D721Med (cell line): ENCODE measurements at places on chromosomes 2 and 18.

- peak; percentile 34 for DNase-seq
Measured at GRCh38 chr18:57803103-57803969, at the start of gene ATP8B1. Gene ATP8B1 (minus strand): TSS chr18:57803315. CDS start chr18:57731807, 71,508 bp downstream.

DNA sequence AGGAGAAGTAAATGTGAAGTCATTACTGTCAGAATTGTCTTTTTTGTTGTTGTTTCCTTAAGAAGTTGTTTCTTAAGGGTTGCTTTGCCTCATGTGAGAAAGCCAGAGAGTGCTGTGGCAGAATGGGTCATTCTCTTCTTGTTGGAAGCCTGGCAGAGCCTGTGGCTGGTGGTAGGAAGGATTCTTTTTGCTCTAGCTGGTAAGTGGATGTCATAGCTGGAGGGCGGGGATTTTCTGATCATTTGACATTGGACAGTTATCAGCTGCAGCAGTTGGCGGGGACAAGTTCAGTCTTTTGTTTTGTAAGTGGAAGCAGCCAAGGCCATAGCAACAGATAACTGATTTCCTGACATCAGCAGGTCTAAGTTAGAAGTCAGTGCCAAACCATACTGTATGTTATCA, 5.5 kb upstream of the RMDN2 start:
- no peak for DNase-seq

DNA sequence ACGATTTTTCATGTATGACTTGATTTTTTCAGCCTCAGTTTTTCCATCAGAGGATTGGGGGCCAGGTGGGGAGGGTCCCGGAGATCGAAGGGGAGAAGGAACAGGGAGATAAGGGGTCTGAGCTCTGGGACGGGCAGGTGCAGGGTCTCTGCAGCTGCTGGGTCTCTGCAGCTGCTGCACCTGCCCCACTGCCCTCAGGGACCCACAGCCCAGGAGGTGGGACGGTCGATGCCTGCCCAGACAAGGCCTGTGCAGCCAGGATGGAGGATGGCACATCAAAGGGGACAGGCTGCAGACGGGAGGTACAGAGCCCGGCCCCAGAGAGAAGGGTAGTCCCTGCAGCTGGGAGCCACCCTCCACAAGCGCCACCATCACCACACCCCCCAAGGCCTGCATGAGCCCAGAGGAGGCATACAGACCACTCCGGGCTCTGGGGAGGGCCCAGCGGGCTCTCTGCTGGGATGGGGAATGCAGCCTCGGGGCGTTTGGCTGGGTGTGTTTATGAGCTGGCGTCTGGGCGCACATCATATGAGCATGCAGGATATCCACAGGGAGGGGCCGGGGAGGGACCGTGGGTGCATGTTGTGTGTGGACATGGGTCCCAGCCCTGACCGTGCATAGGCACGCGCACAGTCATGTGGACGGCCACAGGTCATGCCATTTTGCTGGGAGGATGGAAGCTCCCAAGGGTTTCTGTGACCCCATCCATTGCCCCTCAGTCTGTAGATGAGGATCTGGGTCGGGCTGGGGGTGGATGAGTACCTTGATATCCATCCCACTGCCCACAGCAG, 34.9 kb upstream of the GPC1 start:
- DNase-seq: no peak

- no peak for DNase-seq
Measured at GRCh38 chr18:7950380-7951136, 383.4 kb downstream of the PTPRM start.

DNA sequence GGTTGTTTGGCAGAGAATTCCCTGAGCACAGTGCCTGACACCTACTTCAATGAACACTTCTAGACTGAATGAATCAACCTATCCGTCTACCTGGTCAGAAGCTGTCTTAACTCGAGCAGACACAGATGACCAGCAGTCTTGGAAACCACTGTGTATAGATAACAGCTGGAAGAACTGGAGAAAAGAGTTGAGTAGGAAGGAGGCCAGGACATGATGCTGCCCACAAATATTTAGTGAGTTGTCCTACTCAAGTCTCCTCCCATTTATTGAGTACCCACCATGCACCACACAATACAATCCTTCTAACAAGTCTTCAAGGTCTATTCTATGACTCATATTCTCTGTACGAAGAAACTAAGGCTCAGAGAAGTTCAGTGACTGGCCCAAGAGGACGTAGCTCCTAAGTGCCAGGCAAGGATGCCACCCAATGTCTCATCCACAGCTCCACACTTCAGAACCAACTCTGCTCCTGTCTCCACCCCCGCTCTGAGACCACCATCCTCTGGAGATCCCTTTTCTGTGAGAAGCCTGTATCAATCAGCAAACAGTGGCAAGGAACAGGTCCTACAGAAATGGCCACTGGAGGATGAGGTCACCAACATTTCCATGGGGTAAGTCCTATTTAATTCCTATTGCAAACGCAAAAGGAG, 62.2 kb downstream of the GALNT14 start:
- no peak for DNase-seq

DNA sequence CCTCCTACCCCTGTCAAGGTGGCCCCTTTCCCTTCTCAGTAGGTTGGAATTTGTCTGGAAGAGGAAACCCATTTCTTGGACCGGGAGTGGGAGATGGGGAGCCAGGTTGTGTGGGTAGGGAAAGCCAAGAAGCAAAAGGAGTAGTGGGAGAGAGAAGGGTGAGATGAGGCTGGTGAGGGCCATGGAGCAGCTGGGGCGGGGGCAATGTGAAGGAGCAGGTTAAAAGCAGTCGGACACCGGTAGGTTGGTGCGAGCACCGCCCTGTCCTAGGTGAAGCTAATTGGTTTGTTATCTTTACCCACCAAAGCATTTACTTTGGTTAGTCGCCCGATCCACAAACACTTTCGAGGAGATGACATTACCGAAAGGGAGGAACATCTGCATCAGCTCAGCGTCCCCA, 306.8 kb downstream of the CELF4 start:
- no peak for DNase-seq

DNA sequence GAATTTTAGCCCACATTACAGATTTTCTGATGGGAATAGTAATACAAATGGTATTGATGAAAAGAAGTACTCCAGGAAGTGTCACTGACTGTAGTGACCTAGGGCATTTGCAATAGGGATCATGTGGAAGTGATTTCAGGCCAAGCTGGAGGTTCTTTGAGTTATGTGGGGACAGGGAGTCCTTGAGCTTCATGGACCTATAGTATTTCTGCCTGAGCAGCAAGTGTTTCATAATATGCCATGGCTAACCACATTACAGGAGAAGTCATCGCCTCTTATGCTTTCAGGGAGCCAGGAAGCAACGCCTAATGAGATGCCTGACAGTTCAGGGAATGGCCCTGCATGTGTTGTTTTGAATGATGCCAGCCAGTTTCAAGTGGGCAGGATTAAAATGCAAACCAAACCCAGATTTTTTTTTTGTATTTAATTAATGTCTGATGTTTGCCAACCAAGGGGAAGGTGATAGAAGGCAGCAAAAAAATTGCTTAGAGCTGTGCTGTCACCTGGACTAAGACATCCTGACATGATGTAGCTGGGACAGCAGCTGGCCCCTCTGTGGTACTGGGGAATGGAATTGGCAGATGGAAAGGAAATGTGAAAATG, 109.5 kb downstream of the RAPGEF4 start:
- DNase-seq: no peak

DNA sequence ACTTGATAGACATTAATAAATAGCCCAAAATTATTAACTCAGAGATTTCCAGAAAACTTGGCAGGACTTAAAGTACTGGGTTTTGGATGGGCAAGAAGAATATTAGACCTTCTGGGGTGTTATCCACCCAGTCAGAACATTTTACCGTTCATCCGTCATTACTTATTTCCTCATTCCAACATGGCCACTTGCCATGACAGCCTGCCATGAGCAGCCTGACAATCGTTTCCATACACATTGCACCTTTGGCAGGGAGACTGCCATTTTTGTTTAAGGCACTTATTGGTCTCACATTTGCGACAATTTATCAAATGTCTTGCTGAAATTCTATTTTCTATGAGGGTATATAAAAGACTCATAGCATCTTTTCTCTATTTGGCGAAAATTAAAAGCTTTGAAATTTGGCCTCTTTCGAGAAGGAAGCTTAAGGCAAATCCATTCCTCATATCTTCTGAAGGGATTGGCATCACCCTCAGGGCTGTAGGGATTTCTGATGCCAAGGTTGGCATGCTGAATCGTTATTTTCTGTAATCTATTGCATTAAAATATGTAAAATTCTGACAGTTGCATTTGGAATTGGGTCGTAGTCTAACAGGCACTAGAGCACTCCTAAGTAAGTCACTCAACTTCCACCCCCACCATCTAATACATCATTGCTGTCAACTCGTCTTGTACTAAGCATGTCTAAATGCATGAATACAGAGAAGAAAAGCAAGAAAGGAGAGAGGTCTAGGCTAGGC, 406.3 kb upstream of the PIK3C3 start:
- DNase-seq: no peak

GRCh38 chr2:166341426-166341825, 34.3 kb downstream of the SCN9A start:
- DNase-seq: no peak

DNA sequence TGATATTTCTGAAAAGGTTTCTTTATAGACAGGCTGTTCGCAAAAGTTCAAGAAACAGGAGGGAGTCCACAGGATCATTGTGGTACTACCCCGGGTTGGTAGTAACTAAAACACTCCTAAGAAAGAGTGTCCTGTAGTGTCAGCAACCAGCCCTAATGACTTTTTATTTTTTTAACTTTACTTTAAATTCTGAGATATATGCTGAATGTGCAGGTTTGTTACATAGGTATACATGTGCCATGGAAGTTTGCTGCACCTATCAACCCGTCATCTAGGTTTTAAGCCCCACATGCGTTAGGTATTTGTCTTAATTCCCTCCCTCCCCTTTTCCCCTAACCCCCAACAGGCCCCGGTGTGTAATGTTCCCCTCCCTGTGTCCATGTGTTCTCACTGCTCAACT, 1396.9 kb upstream of the ZEB2 start:
- DNase-seq: no peak

DNA sequence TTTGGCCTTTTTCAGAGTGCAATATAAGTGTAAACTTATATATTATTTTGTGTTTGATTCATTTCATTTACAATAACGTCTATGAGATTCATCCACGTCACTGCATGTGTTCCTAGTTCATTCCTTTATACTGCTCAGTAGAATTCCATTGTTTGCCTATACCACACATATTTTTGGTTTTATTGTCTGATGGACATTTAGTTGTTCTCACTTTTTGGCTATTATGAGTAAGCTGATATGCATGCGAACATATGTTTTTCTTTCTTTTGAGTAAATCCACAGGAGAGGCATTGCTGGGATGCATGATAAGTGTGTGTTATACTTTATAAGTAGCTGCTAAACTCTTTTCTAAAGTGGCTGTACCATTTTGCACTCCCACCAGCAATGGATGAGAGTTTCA, 314.8 kb upstream of the HS6ST1 start:
- DNase-seq: no peak

DNA sequence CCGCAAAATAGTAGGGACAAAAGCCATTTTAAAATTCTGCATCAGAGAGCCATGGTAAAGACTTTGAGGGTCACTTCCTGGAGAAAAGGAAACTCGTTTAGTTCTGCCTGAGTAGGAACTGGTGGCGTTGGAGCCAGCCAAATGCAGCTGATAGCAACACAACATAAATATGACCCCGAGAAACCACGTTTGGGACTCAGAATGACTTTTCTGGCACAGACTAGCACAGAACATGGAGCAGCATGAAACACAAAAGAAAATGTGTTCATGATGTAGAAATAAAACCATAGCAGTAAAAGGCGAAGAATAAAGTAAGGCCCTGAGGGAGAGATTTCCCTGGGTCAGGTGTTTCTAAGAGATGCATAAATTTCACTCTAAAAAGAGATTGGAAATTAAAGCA, 149.2 kb upstream of the KLHL29 start:
- no peak for DNase-seq

GRCh38 chr2:163693484-163693883, 42.3 kb downstream of the FIGN start:
- DNase-seq: no peak

- no peak for DNase-seq
Measured at GRCh38 chr2:186590759-186591505, 1.1 kb downstream of the ITGAV start.

GRCh38 chr2:27903649-27904404, 13.3 kb downstream of the BABAM2 start:
- DNase-seq: no peak

GRCh38 chr2:242063850-242064249, 194.3 kb downstream of the RTP5 start:
- no peak for DNase-seq

GRCh38 chr18:57748770-57749603, 54.1 kb downstream of the ATP8B1 start:
- DNase-seq: no peak

DNA sequence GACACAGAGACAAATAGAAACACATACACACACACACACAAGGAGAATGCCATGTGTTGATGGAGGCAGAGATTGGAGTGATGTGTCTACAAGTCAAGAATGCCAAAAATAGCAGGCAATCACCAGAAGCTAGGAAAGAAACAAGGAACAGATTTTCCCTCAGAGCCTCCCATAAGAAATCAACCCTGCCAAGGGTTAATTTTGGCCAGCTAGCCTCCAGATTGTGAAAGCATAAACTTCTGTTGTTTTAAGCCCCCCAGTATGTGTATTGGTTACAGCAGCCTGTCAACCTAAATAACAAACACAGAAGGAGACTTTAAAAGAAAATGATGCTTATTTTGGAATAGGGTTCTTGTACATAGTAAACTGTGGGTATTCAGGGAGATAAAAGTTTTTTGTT, 5.6 kb upstream of the STK39 start:
- no peak for DNase-seq

GRCh38 chr18:24678107-24678506, 217.7 kb downstream of the HRH4 start:
- no peak for DNase-seq

- no peak for DNase-seq
Measured at GRCh38 chr18:55317324-55317723, 270.7 kb downstream of the TCF4 start.

- DNase-seq: no peak
Measured at GRCh38 chr2:199228887-199229819, 228.6 kb downstream of the SATB2 start.

- DNase-seq: no peak
Measured at GRCh38 chr2:194380011-194380410, 1277.0 kb upstream of the SLC39A10 start.
